ENCODE measurements at places on chromosomes 3 and 15. TPM values are rescaled to one million over a fixed set of nuclear protein-coding genes. Genes with fewer than 3 reads are reported as not detected.

GRCh38 chr3:44983484-44983941 lies 7.5 kb downstream of the EXOSC7 start:
- no peak for DNase-seq

DNA sequence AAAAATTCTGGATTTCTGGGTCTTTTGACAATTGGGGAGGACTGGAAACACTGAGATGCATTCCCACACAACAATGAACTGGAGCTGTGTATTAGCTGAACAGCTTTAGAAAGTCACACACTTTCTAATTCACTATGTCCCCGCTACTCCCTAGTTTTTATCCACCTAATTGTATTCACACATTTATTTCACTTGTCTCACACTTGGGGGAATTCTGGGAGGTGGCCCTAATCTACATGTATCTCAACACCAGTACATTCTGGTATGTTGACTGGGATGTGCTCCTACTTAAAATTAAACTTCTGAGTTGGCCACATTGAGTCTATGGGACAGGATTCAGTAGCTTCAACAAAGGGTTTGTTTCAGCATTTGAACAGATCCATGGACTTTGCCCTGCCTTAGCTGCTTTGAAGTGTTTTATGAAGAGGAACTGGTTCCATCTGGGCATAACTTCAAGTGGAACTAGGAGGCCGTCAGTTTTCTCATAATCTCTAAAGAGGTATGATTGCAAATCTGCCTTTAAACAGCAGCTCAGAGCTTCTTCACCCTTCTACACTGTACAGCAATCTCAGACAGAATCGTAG lies 106.5 kb upstream of the CMC1 start:
- no peak for DNase-seq

GRCh38 chr15:93479715-93480114 lies 390.7 kb upstream of the RGMA start:
- DNase-seq = no peak

DNA sequence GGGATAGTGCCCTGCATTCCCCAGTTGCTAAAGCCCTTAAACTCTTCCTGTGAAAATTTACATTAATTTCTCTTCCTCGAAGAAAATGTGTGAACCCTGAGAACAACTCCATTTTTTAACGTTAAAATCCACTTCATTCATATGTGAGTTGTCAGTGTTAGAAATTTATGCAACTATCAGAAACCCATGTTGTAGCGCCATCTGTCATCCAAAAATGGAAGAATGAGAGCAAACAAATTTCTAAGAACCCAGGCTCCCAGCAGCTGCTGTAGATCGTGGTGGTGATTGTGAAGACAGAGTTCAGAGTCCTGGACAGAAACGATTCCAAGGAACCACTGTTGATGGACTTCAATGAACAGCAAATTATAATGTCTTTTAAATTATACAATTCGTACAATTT lies 179.7 kb upstream of the NDN start:
- DNase-seq = no peak

- peak; percentile 61 for DNase-seq
Observed at GRCh38 chr3:149247929-149248691, 26.5 kb upstream of the CP start.

DNA sequence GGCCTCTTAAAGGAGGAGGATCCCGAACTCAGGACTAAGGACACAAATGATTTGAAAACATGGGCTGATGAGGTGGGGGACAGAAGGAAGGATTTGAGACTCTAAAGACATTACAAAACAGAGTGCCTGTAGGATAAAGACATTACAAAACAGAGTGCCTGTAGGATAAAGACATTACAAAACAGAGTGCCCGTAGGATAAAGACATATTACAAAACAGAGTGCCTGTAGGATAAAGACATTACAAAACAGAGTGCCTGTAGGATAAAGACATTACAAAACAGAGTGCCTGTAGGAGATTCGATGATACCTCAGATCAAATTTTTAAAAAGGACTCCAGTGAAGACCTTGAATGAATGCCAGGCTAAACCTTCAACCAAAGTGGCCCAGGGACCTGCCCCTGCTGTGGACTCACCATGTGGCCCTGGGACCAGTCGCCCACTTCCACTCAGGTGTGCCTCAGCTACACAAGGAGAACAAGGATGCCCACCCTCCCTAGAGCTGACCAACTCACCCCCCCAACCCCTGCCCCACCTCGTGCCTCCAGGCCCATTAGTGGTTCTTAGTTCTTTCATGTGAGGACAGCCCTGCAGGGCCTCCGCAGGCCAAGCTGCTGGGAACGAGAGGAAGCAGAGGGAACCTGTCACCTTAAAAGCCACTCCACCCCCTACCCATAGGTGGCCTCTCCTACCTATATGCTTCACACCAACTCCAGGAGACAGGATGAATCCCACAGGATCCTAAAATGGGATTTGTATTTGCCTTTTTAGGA lies 59.8 kb downstream of the SH3BP5 start:
- peak; percentile 71 for DNase-seq

DNA sequence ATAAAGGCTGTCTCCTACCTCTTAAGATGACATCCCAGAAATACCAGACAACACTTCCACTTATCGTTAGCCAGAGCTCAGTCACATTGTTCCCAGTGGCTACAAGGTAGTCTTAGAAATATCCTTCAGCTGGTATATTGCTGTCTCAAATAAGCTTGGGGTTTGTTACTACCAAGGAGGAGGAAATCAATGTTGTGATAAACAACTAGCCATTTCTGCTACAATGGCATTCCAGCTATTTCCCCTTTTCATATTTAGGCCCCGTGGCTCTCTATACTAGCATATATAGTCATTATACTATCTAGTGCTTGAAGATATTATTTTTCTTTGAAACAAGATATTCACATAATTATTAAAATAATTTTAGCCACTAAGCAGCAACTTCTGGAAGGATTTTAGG lies 56.5 kb downstream of the VPS8 start:
- no peak for DNase-seq

DNA sequence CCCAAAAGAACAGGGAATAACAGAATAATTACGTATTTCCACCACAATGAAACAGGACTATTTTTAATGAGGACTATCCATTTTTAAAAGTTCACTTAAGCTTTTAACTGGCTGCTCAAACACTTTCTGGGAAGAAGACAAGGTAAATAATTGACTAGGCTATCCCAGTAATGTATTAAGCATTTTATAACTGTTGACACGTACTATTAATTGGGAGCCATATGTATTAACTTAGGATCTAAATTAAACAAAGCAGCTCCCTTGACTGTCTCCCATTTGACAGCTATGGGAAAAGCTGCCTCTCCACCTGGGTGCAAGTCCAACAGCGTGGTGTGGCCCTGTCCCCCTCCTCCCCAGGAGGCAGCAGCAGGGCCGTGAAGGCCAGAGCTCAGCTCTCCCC lies 36.1 kb downstream of the MYO5C start:
- no peak for DNase-seq

GRCh38 chr3:66499881-66500575 lies 794 bp downstream of the LRIG1 start:
- peak; percentile 87 for DNase-seq

- DNase-seq = no peak
Observed at GRCh38 chr15:42914728-42915497, 5.7 kb downstream of the TTBK2 start.

DNA sequence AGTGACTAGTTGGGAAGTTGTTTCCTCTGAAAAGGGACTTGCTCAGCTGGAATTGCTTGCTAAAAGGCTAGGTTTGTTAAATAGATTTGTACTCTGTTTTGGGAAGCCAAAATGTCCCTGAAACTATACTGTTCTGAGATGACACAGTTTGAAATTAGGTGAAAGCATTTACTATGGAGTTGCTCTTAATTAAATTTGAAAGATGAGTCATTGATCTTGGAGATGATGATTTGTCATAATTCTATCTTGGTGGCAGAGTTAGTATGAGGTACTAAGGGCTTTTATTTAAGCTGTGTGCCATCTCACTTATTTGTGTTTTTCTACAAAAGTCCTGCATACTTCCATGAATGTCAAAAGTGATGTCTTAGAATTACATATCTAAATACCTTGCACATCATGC lies 320.9 kb downstream of the PTPRG start:
- DNase-seq = no peak

- DNase-seq = peak; percentile 91
Observed at GRCh38 chr15:88450125-88450798, 16.9 kb downstream of the MRPL46 start.

DNA sequence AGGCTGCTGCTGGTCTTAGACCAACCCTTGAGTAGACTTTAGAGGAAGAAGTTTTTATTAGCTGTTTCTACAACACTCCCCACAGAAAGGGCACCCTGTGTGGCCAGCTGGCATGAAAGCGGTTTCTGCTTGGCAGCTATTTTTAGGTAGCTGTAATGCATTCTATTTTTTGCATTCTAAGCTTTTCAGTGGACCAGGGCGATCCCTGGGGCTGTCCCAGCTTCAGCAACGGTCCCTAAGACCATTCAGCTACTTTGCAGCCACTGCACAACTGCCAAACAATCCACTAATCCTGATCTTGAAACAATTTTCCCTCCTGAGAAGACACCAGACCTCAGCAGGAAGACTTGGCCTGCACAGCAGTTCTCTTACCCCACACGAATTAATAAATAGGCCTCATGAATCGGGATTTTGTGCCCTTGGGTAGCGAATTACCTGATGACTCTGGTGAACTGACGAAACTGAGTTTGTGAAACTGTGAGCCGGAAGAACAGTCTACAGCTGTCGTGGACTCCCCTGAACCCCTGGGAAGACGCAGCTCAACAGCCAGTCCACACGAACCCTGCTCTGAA lies 14.6 kb upstream of the TFRC start:
- no peak for DNase-seq

GRCh38 chr3:192825657-192826200 lies 91.9 kb downstream of the MB21D2 start:
- no peak for DNase-seq

- no peak for DNase-seq
Observed at GRCh38 chr15:100693451-100693850, 91.1 kb downstream of the ASB7 start.

The CP gene
- total RNA-seq = not detected

The SRGAP3 gene
- 0.40 TPM for total RNA-seq

The KLHL40 gene
- not detected for total RNA-seq

The GPR62 gene
- not detected for total RNA-seq

The C3orf49 gene
- not detected for total RNA-seq

The TIMP4 gene
- total RNA-seq = 0.19 TPM

The GNAT1 gene
- not detected for total RNA-seq

The SLC28A2 gene
- not detected for total RNA-seq

The ATP10A gene
- 48.0 TPM for total RNA-seq

Measured in activated CD4-positive, alpha-beta T cell treated with anti-CD3 and anti-CD28 coated beads, Interleukin-2, amount 10 ng/mL, durations not matched to agents 24 days and 14 days (primary cell).